NCI-H1092 (cell line): ENCODE measurements at places on chromosomes 4 and X.

DNA sequence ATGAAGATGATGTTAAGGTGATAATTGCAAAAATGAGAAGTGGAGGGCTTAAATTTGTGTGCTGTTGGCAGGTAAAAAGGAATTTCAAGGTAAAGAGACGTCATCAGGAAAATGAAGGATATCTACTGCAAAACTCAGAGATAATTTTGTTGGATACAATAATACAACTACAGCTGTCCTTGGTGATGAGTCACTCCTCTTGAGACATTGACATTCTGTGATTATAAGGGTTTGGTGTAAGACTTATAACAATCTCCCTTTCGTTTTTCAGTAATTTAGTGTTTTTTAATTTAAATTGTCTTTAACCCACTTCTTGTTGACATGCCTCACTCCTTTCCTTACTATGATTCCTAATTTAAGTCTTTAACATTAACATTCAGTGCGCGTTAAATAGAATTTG lies 1074.1 kb upstream of the SLIT2 start:
- no peak for DNase-seq

GRCh38 chr4:1851575-1852410 lies 4.2 kb downstream of the LETM1 start:
- DNase-seq: no peak

DNA sequence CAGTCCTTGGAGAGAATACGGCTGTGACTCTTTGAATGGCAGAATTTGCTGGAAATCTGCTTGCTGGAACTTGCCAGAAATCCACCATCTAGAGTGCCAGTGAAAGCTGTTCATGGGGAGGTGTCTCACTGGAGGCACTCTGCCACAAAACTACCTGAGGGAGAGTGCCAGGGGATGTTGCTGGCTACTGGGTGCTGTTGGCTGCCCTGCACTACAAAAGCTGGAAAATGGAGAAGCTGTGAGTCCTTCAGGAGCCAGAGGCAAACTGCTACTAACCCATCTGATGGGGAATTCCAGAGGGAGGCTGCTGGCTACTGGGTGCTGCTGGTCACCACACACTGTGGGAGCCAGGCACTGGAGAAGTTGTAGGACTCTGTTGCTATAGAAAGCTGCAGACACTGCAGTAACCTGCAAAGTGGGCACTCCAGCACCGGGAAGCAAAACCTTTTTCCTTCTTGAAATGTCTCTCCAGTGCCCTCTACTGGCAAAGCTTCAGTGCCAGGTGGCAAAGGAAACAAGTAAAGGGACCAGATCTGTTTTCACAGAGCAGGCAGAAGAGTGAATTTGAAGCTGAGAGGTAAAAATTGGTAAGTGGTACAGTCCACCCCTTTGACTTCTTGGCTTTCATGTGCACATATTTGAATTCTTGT lies 47.8 kb upstream of the HSD17B10 start:
- peak; percentile 70 for DNase-seq

GRCh38 chr4:28675582-28675981 lies 1814.9 kb downstream of the STIM2 start:
- DNase-seq: no peak

DNA sequence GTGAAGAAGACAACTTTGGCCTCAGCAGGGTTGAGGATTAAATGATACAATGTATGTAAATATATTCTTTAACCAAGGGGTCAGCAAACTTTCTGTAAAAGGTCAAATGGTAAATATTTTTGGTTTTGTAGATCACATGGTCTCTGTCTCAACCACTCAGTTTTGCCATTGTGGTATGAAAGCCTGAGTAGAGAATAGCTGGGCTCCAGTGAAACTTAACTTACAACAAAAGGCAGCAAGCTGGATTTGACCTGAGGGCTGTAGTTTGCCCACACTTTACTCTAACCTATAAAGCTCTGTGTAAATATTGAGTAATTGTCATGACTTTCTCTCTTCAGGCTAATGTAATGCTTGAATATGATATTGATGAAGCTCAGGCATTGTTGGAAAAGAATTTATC lies 19.6 kb downstream of the VBP1 start:
- DNase-seq: no peak

DNA sequence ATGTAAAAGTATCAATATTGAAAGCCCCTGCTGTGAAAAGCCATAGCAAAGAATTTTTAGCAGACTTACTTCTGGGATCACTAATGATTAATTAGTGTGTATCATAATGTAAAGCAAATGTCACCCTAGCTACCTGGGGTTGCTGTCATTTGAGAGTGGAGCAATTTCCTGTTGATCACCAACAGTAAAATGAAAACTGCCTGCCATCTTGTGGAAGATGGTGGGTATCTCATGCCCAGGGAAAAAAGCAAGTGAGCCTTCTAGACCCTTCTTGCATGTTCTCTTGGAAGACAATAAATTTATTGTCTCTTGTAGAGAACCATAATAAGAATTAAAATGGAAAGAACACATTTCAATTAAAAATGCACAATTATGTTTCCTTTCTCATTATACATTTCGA lies 360.2 kb downstream of the ZIC3 start:
- DNase-seq: peak; percentile 15

DNA sequence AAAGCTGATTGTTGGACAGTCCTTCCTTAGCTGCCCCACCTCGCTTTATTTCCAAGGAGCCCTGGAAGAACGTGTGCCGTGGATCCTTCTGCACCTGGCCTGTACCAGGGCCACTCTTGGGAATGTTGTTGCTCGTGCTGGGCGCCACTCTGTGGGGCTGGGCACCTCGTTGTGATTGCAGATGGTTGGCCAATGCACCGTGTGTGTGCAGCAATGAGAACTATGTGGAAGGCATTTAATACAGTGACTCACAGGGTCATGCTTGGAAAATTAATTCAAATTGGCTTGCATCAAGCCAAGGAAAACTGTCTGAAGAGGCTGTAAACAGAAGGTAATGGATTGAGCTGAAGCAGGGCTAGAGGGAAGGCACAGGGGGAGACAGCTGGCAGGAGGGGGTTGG lies 37.0 kb upstream of the CD99L2 start:
- DNase-seq: no peak

GRCh38 chr4:154942176-154942575 lies 161.1 kb downstream of the RBM46 start:
- no peak for DNase-seq

DNA sequence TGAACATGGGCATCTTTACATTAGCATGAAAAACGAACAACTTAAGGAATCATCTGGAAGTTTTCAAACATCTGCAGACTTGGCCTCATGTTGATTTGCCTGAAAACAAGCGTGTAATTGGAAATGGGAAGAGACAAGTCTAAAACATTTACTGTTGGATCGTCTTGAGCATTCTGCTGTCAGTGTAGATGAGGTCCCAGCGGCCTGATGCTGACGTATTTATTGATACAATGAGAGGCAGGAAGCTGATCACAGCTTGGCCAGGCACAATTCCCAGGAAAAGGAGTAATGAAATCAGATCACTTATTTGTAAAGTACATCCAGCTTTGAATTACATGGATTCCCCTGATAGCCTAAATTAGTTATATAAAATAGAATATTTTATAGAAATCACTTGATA lies 210.6 kb downstream of the CLCN4 start:
- DNase-seq: no peak

- DNase-seq: no peak
These were observed 210.4 kb upstream of the AFF2 start for GRCh38 chrX:148290041-148290440.

DNA sequence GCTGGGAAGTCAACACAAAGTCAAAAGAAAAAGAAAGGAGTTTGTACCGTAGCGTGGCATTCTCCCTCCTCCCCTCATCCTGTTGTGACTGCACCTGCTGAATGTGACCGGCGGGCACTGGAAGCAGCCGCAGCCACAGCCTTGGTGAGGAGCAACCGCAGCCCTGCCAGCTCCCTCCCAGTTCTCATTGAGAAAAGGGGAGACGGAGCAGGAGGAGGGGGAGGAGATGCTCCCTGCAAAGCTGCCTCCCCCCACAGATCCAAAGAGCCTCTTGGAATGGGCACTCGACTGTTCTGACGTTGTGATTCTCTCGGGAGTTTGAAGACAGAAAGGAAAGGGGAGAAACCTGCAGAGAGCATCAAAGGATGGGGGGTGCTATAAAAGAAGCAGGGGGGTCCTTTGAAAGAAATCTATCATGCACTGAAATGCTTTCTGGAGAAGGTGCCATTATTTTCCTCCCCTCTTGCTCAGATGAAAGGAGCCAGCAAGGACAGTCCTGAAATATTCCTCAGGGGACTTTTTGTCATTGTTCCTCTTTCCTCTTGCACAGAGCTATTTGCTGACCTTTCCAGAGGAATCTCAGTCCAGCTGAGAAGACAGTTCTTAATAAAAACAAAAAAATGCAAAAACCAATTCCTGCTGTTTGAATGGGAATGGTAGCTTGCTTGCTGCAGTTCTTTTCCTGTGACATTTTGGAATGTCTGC lies 429.7 kb downstream of the MAPK10 start:
- DNase-seq: peak; percentile 30

- no peak for DNase-seq
These were observed 6.0 kb upstream of the PDGFC start for GRCh38 chr4:156977435-156978160.

DNA sequence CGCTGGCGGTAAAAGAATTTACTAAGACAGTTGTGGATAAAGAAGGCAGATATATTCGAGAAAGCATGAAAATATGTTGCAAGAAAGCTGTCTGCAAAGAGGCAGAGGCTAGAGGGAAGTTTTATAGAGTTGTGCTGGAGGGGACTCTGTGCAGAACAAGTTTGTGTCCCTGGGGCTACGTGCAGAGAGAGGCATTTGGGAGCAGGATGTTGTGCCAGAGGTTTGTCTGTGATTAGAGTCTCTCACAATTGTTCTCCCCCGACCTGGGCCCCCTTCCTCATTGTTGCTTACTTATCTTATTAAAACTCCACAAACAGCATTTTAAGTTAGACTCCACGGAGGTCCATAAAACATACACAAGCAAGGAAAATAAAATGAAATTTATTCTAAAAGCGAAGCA lies 831.3 kb downstream of the NLGN4X start:
- no peak for DNase-seq

DNA sequence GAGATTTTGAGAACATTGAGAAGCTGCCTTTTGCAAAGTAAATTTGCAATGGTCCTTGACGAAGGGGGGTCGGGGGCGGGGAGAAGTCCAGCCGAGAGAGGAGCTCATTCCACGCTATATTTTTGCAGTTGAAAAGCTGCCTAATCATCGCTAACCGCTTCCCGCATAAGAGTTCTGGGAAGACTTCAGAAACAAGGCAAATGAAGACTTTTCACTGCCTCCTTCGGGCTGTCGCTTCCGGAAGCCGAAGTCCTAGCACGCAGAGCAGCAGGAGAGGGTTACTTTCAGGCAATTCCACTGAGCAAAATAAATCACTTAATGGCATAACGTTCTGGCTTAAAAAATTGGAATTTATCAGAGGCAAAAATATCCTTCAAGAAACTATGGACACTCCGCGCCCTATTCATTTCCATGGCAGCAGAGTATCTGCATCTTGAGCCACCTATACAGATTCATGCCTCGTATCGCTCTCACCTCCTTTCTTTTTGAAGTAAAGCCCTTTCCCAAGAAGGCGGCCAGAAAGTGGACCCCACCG lies 2.6 kb upstream of the LRAT start:
- DNase-seq: no peak

GRCh38 chr4:43471950-43472349 lies 579.4 kb downstream of the GRXCR1 start:
- no peak for DNase-seq

- no peak for DNase-seq
These were observed 31.6 kb downstream of the CD40LG start for GRCh38 chrX:136679531-136679930.

GRCh38 chr4:48484494-48485168 lies 1.5 kb downstream of the SLC10A4 start:
- DNase-seq: no peak
